Mesenteric fat pad (tissue), 1 donor: ENCODE measurements at places on chromosomes 1 and 21. TPM values are rescaled to one million over a fixed set of nuclear protein-coding genes. Genes with fewer than 3 reads are reported as not detected.

DNA sequence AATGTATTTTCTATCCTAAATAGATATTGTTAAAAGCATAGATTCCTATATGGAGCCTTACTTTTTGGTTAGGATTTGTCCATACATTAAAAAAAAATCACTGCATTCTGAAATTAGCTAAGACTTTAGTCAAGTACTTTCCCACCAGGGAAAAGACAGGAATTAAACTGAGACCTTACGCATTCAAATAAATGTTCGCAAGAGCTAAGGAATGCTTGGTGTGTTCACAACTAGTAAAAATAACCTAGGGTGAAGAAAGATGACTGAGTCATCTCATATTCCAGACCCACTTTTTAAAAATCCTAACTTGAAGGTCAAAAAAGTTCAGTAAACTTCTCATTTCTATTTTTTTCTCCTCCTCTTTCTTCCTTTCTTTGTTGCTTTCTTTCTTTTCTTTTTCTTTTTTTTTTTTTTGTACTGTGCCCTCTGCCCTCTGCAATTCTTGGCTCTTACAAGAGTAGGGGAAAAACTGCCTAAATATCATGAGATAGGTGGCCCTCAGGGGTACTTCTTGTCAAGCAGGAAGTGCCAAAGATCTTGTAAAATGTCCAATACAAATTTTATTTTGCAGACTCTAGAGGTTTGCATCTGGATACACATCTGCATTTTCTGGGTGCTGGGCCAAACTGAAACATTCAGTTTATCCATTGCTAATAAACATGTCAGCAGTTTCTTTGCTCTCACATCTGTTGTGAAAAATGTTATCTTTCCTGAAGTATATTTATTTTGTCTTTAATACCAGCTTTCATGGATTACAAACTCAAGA lies 121.4 kb upstream of the GORAB start:
- DNase-seq, result no peak

DNA sequence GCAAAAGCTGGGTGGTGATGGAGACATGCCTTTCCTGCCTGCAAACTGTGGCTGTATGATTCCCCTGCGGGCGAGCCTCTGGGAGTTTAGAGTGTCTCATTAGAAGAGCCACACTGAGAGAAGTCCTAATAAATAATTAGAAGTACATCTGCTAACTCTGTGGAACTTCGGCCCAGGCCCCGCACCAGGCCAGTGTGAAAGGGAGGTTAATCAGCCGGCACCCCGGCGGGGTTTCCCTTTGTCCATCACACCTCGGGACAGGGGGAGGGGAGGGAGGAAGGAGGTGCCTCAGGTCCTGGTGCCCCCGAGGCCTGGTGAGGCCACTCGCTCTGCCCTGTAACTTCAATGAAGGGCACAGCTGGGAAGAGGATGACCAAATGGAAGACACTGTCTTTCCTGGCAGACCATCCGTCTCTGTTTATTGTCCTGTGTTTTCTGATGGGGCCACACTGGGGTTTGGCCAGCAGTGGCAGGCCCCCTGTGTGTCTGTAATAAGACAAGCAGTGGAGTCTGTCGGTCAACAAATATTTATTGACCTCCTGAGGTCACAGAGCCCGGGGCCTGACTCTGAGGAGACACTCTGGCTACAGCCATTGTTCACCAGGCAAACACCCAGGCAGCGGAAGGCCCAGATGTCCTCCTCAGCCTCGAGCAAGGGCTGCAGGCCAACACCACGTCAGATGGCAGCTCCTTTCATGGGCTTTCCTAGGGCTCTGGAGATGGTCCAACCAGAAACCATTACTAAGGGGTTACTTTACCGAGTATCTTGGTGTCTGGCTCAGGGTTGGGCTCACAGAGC lies 267.5 kb upstream of the RAB4A start:
- no peak for DNase-seq

The CELA2B gene
- not detected for total RNA-seq

The KRTAP19-5 gene
- not detected for total RNA-seq

The SH3GLB1 gene
- total RNA-seq, result 228 TPM

The RHEX gene
- total RNA-seq, result 2.2 TPM

GRCh38 chr21:39055167-39055767 lies 128.0 kb downstream of the PSMG1 start:
- DNase-seq, result no peak
